ENCODE measurements at places on chromosomes 2 and 18.

DNA sequence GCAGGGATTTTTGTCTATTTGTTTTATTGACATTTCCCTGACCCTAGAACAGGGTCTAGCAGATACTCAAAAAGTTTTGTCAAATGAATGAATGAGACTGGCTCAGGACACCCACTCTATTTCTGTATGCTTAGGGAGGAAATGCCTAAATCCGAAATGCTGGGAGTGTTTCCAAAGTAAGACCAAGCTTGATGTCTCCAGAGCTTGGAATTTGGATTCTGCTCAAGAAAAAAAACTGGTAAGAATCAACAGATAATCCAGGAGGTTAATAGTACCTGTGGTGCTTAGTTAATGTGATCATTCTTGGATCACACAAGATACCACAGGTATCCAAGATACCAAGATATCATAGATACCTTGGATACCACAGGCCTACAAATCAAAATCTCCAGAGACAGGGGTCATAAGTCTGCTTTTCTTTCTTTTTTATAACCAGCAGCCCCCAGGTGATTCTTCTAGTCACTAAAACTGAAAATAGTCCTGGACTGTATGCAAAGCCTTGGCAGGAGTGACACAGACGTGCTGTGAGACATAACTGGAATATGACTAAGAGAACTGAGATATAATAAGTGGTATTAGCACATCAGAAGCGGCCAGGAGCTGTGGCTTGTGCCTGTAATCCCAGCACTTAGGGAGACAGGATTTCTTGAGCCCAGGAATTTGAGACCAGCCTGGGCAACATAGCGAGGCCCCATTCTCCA is 39.9 kb upstream of the SP3 start:
- DNase-seq, result no peak

DNA sequence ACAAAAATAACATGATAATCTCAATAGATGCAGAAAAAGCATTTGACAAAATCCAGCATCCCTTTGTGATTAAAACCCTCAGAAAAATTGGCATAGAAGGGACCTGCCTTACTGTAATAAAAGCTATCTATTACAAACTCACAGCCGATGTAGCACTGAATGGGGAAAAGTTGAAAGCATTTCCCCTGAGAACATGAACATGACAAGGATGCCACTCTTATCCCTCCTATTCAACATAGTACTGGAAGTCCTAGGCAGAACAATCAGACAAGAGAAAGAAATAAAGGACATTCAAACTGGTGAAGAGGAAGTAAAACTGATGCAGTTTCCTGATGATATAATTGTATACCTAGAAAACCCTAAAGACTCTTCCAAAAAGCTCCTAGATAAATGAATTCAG is 368.7 kb downstream of the RIT2 start:
- DNase-seq, result no peak

- DNase-seq, result no peak
Measured at GRCh38 chr2:63881205-63881604, 39.5 kb downstream of the UGP2 start.

DNA sequence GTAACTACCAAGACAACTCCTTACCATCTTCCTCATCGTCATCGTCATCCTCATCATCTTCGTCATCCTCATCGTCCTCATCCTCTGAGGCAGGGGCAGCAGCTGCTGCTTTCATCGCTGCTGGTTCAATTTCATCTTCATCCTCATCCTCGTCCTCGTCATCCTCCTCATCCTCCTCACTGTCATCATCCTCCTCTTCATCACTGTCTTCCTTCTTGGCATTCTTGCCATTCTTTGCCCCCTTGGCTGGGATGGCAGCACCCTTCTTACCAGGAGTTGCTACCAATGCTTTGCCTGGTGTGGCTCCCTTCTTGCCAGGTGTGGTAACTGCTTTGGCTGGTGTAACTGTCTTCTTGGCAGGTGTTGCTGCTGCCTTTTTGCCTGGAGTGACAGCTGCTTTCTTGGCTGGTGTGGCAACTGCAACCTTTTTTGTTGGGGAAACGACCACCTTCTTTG is 2.7 kb downstream of the NCL start:
- no peak for DNase-seq
